ENCODE measurements at places on chromosomes 13 and 19.

DNA sequence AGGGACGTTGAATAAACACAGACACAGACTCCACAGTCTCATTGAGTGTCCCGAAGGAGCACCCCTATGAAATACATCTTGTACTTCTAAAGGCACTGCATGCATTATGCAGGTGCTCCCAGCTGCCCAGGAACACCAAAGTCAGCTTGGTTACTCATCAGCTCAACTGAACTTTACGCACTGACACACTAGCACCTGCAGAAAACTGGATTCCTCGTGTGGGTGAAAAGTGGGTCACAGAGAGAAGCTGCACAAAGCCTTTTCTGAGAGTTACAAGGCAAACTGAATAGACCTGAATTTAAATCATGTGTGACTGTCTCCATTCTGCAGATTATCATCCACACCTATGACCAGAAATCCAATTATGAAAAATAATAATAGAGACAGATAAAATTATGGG is 527.5 kb upstream of the NBEA start:
- no peak for DNase-seq

DNA sequence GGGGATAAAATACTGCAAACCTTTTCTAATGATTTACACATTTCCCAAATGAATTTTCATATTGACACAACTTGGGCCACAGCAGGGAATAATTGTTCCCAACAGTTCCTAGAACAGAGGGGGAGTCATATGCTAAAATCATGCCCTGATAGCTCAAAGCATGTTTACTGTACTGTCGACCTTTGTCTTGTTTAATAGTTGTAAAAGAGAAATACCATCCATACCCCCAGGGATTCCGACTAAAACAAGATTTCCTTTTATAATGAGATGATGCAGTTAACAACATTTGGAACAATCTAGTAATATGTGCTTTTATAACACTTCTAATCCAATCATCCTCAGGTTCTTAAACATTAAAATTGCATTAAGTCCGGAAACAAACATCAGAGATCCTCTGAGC is 759.7 kb downstream of the OLFM4 start:
- DNase-seq = no peak

- DNase-seq = no peak
Measured at GRCh38 chr13:46629811-46630413, 76.9 kb downstream of the LRCH1 start.

GRCh38 chr13:50810998-50811397 is 32.5 kb downstream of the DLEU7 start:
- DNase-seq = no peak

- peak; percentile 1 for DNase-seq
Measured at GRCh38 chr13:55245005-55245644, 1895.6 kb upstream of the PRR20A start.

DNA sequence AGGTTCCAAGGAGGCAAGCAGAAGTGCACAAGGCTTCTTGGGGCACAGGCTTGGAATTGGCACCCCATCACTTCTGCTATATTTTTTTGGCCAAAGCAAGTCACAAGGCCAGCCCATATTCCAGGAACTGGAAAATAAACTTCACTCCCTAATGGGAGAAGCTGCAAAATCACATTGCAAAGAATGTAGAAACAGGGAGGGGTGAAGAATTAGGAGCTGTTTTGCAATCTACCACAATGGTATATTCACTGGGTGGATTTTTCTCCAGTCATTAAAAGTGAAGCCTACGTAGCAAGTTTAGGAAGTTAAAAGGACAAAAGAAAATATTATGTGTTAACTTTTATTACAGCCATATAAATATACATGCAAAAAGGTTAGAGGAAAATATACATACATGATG is 464.8 kb downstream of the COG6 start:
- no peak for DNase-seq

DNA sequence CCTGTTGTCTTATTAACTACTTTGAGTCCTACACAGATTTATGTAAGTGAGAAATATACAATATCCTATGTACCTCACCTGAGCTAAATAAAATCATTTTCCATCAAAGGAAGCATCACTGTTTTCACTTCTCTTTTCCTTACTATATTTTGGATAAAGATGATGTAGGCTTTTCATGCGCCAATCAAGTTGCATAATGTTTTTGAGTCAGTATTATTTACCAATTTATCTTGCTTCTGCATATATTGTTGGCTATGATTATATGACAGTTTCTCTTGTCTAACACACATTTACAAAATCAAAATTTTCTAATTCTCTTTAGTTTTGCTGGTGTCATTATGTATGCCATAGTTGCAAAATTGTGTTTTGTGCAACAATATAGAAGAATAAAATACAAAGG is 67.9 kb upstream of the FRY start:
- DNase-seq = no peak

GRCh38 chr13:99442273-99442895 is 58.9 kb upstream of the TM9SF2 start:
- DNase-seq = peak; percentile 30

GRCh38 chr13:109494925-109495369 is 291.4 kb downstream of the IRS2 start:
- no peak for DNase-seq

GRCh38 chr13:94169454-94170144 is 309.9 kb downstream of the DCT start:
- DNase-seq = no peak

DNA sequence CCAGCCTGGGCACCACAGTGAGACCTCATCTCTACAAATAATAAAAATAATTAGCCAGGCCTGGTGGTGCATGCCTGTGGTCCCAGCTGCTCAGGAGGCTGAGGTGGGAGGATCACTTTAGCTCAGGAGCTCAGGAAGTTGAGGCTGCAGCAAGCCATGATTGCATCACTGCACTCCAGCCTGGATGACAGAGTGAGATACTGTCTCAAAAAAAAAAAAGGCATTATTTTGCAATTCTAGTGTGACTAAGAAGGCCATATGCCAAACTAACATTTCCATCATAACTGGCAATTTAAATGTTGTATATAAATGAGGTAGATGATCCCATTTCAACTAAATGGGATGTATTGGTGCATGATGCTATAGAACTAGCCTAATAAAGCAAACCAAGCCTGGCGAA is 632.8 kb upstream of the KLF12 start:
- DNase-seq = no peak

DNA sequence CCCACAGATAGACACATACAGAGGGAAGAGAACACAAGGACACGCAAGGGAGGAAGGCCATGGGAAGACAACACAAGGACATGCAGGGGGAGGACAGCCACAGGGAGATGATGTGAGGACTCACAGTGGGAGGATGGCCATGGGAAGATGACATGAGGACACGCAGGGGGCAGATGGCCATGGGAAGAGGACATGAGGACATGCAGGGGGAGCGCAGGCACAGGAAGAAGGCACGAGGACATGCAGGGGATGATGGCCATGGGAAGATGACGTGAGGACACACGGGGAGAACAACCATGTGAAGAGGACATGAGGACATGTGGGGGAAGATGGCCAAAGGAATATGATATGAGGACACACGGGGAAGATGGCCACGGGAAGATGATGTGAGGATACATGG is 84.7 kb downstream of the UQCRFS1 start:
- DNase-seq = no peak

DNA sequence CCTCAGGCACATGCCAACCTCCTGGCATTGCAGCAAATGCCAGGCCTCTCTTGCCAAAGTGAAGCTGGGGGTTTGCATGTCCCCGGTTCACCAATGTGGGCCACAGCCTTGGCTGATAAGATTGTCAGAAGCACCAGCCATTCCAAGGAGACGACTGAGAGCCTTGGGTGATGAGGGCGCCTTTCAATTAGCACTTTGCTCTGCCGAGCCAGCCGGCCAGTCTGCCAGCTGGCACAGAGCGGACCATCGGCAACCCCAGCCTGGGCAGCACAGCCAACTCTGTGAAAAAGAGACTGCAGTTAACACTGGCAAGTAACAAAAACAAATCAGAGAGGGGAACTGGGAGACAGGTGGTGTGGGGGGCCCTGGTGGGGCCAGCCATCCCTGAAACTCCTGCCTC is 67.3 kb downstream of the EFNB2 start:
- no peak for DNase-seq

DNA sequence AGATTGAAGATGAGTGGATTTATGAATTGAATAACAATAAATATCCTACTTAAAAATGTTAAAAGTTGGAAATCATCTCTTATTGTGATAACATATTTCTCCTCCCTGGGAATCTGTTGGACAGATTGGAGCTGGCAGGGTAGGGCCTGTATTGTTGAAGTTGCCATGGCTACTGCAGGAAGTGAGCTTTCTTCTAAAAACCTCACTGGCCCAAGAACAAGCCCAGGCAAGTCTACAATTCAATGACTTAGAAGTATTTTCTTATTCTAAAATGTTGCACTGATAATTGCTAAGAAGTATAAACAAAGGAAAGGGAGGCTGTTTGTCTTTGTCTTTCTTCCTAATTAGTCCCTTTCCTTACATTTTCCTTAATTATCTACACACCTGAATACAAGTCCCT is 112.1 kb downstream of the DLEU7 start:
- DNase-seq = no peak

GRCh38 chr19:52034051-52034728 is 6.0 kb upstream of the ZNF614 start:
- no peak for DNase-seq

DNA sequence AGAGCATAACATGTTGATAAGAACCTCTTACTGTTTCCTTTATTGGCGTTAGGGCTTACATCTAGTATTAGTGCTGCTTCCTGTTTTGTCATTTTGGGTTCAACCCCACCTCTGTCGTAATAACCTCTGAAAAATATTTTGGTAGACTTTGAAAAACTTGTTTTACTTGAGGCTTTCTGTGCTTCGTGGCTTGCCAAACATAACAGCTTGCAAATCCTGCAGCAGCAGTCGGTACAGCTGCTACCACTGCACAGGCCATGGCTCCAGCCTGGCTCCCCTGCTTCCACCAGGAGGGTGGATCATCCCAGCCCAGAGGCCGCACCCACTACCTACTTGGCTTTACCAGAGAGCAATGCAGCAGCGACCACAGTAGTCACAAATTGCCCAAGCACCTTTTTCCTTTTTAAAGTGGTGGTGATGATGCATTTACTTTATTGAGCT is 11.8 kb upstream of the CEACAM4 start:
- no peak for DNase-seq

DNA sequence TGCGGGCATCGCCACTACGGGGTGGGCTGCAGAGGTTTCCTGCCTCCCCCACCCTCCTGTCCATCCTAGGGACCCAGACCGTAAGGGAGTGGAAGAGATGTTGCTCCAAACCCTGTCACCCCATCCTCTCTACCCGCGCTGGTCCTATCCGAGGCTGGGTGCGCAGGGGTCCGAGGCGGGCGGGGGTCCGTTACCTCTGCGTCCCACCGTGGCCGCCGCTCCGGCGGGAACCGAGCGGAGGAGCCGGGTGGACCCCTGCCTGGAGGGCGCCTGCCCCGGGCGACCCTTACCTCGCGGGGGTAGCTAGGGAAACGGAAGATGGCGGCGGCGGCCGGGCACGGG is at the start of gene DGKH:
DGKH (plus strand) TSS at position 307 of the 342 bp plus-strand sequence. CDS start 126 bp downstream, outside the sequence.
- no peak for DNase-seq

DNA sequence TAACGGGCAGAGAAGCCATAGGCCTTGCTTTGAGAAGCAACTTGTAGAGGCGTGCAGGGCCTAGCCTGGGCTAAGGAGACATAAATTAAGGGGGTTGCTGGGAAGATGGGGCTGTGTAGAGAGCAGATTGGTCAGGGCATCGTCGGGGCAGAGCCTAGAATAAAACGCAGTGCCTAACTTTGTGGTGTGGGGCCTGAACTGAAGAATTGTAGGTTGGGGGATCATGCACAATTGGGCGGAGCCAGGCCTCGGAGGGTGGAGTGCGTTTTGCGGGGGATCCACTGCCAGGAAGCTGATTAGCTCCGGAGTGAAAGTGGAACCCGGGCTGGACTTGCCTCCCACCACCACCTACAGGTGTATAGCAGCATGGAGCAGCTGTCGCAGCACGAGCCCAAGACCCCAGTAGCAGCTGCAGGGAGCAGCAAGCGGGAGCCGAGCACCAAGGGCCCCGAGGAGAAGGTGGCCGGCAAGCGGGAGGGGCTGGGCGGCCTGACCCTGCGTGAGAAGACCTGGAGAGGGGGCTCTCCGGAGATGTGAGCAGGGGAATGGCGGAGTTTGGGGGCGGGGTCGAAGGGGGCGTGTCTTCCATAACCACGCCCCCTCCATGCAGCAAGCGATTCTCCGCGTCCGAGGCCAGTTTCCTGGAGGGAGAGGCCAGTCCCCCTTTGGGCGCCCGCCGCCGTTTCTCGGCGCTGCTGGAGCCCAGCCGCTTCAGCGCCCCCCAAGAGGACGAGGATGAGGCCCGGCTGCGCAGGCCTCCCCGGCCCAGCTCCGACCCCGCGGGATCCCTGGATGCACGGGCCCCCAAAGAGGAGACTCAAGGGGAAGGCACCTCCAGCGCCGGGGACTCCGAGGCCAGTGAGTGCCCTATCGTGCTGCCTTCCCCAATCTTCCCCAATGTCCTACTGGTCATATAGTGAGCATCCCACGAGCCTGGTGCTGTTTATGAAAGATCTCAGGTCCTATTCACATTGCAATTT is 13.8 kb downstream of the DNASE2 start:
- DNase-seq = peak; percentile 95

DNA sequence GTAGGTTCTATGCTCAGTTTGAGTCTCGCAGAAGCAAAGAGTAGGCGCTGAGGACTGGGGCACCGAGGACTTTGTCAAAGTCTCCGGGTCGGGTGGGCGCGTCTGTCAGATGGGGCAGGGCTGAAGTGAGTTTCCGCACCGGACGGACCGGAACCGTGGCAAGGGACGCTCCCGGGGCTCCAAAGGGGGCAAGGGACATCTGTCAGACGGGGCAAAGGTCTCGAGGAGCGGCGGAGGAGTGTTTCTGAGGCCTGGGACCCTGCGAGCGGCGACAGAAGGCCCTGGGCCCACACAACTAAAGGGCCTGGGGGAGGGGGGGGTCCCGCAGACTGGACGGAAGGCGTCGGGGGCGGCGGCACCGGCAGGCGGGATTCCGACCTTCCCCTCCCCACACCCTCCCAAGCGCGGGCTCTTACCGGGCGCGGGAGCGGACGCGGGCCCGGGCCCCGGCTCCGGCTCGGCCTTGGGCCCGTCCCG is 13.3 kb upstream of the AKAP8L start:
- peak; percentile 49 for DNase-seq

- DNase-seq = no peak
Measured at GRCh38 chr19:41599175-41599966, 23.4 kb downstream of the CEACAM21 start.

DNA sequence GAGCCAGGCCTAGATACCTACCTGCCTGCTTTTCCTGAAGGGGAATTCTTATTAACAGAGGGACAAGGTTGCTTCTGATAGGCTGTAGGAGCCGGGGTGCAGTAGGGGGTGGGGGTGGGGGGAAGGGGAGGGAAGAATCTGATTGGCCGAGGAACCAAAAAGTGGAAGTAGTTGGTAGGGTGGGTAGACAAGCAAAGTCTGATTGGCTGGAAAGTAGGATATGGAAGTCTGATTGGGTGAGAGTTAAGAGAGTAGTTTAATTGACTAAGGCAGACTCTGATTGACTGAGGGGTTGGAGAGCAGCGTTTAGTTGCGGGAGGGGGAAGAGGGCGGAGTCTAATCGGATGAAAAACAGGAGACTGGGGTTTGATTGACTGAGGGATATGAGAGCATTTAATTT is 9.4 kb upstream of the CYP4F22 start:
- DNase-seq = peak; percentile 28

DNA sequence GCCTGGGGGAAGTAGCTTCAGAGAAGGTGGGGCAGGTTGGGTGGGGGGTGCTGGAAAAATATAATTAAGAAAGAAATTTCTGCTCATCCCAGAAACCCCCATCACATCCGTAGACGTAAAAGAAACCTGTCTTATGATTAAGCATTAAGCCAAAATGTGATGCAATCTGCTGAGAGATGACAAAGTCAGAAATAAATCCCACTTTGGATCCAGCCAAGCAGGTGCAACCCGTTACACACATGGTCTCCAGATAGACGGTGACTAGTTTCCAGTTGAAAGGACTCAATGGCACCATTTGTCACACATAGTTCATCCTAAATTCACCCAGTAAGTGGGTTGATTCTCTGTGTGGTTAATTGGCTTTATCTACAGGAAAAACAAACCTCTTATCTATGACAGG is 34.1 kb downstream of the PSG5 start:
- no peak for DNase-seq

Measured in K562 (cell line).